ENCODE measurements at places on chromosomes 6 and 20. TPM values are rescaled to one million over a fixed set of nuclear protein-coding genes. Genes with fewer than 3 reads are reported as not detected.
A peak's percentile ranks its signal among the peaks of the same experiment; 100 is the strongest.

MYB gene
- 0.17 TPM for total RNA-seq

GSTA3 gene
- total RNA-seq, result not detected

TMC2 gene
- total RNA-seq, result not detected

PRPH2 gene
- not detected for total RNA-seq

KIF13A gene
- 27.9 TPM for total RNA-seq

DNAH8 gene
- total RNA-seq, result 0.03 TPM

KCNK16 gene
- total RNA-seq, result not detected

HSPA1L gene
- 2.2 TPM for total RNA-seq

DLK2 gene
- total RNA-seq, result 0.33 TPM

CD93 gene
- 4.1 TPM for total RNA-seq

PDE10A gene
- 7.2 TPM for total RNA-seq

C20orf144 gene
- total RNA-seq, result not detected

SRPK1 gene
- 69.4 TPM for total RNA-seq

C6orf15 gene
- not detected for total RNA-seq

TAAR1 gene
- not detected for total RNA-seq

HS3ST5 gene
- 1.1 TPM for total RNA-seq

DNA sequence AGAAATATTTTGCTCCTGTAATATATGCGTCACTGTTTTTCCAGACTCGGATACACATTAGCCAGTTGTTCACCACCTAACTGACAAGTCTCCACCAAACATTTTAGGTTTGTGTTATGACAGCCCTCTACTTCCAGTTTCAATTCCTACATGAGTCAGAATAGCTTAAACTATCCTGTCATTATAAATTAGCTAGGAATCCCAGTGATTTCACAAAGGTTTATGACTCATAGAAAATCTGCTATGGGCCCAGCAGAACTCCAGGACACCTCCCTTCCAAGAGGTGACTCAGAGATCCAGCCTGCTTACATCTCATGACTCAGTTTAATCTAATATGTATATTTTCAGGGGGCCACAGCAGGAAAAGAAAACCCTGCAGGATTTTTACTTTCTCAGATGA, 17.4 kb upstream of the PLCB4 start:
- no peaks in the 10 kb centered on the region for H3K4me1 ChIP-seq
- peak overlapping the region; percentile 4 for H3K27ac ChIP-seq
- peak; percentile 61 for DNase-seq
- no peak overlapping the region for H3K4me3 ChIP-seq
- no peaks in the 10 kb centered on the region for H3K27me3 ChIP-seq
- H3K36me3 ChIP-seq, result no peaks in the 10 kb centered on the region

DNA sequence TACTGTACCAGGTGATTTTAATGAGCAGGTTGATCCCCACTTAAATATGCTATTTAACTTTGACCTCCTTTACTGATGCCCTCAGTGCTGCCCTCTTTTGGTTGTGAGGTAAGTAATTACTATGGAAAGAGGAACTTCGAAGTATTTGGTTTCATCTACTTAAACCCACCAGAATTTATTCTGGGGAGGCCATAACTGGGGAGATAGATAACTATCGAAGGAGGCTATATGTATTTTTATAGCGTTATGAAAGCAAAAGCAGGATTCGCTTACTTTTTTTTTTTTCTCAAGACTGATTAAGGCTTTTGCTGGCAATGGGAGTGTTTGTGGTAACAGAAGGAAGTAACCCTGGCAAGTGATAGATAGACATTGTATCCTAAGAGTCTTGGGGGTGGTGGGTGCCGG, 168.9 kb upstream of the CENPW start:
- H3K27ac ChIP-seq, result no peak overlapping the region
- no peaks in the 10 kb centered on the region for H3K27me3 ChIP-seq
- H3K36me3 ChIP-seq, result no peaks in the 10 kb centered on the region
- H3K4me3 ChIP-seq, result no peak overlapping the region
- DNase-seq, result peak; percentile 37

- no peaks in the 10 kb centered on the region for H3K36me3 ChIP-seq
- no peak overlapping the region for H3K4me3 ChIP-seq
- H3K27ac ChIP-seq, result no peak overlapping the region
- H3K4me1 ChIP-seq, result no peaks in the 10 kb centered on the region
Measured at GRCh38 chr6:163620670-163621330, 206.3 kb downstream of the QKI start.

DNA sequence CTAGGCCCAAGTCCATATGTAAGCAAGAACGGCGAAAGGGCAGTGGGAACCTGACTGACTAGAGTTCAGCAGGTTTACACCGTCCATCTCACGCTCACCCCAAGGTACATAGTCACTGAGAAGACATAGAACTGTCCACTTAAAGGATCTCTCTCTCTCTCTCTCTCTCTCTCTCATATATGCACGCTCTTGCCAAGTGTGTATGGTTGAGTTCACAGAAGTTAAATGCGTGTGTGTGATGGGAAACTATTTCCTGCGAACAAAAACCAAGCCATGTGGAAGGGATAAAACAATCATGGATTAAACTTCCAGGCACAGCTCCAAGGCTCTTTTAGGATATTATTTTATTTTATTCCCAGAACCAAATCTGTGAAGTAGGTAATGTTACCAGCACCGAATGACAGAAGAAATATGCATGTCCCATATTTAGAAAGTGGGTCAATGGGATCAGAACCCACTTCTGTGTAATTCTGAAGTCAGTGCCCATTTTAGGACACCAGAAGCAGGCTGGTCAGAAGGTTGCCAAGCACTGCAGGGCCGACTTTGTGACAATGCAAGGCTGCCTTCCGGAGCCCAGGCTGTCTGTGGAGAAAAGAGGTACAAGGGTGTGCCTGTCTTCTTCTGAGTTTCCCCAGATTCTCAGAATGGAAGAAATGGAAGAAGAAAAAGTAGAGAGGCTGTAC, 49.2 kb upstream of the MAP7 start:
- no peak overlapping the region for H3K27ac ChIP-seq
- no peaks in the 10 kb centered on the region for H3K27me3 ChIP-seq
- no peak for DNase-seq
- no peak overlapping the region for H3K4me3 ChIP-seq

- no peaks in the 10 kb centered on the region for H3K27me3 ChIP-seq
- H3K27ac ChIP-seq, result no peak overlapping the region
- no peak for DNase-seq
- no peak overlapping the region for H3K4me3 ChIP-seq
Measured at GRCh38 chr6:73702444-73702843, 6.4 kb downstream of the CD109 start.

GRCh38 chr6:15672818-15673217, 10.0 kb upstream of the DTNBP1 start:
- peaks cover 20% of the 10 kb centered on the region for H3K4me1 ChIP-seq
- no peak for DNase-seq
- no peak overlapping the region for H3K4me3 ChIP-seq
- H3K27ac ChIP-seq, result no peak overlapping the region

- no peak overlapping the region for H3K27ac ChIP-seq
- peaks cover 11% of the 10 kb centered on the region for H3K4me1 ChIP-seq
- H3K36me3 ChIP-seq, result no peaks in the 10 kb centered on the region
- no peaks in the 10 kb centered on the region for H3K27me3 ChIP-seq
- no peak for DNase-seq
- H3K4me3 ChIP-seq, result no peak overlapping the region
Measured at GRCh38 chr6:25169553-25169952, 109.6 kb upstream of the CARMIL1 start.

- H3K27me3 ChIP-seq, result no peaks in the 10 kb centered on the region
- H3K27ac ChIP-seq, result no peak overlapping the region
- H3K36me3 ChIP-seq, result no peaks in the 10 kb centered on the region
- no peaks in the 10 kb centered on the region for H3K4me1 ChIP-seq
Measured at GRCh38 chr6:27757307-27757706, 154.9 kb downstream of the OR2B2 start.

DNA sequence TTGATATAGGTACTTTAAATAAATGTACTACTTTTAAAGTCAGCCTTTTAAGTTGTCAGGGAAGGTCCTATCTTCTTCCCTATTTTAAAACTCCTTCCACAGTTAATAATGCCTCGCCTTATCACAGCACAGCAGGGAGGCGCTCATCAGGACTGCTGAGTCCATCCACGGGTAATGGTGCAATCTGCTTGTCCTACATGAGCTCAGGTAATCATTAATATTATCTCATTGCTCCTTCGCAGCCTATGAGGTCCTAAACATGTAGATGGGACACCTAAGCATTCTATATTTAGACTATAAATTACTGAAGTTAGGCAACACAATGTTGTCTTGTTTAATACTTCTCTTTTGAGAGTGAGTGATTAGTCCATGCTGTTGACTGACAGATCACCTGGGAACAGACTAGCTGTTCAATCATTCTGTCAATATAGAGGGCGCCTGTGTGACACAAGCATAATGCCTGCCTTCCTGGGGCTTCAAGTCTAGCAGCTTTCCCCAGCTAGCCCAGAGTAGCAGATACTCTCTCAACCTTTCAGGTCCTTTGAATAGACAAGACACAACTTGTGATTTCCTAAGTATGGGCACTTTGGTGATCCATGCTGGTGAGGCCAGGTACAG, 91.0 kb downstream of the FYN start:
- H3K4me3 ChIP-seq, result no peak overlapping the region
- peaks cover 22% of the 10 kb centered on the region for H3K4me1 ChIP-seq
- DNase-seq, result peak; percentile 37
- H3K27ac ChIP-seq, result peak overlapping the region; percentile 84
- H3K36me3 ChIP-seq, result no peaks in the 10 kb centered on the region
- no peaks in the 10 kb centered on the region for H3K27me3 ChIP-seq

GRCh38 chr6:113078791-113079190, 731.7 kb downstream of the RFPL4B start:
- no peaks in the 10 kb centered on the region for H3K27me3 ChIP-seq
- no peaks in the 10 kb centered on the region for H3K36me3 ChIP-seq
- H3K4me3 ChIP-seq, result no peak overlapping the region
- no peak overlapping the region for H3K27ac ChIP-seq
- no peaks in the 10 kb centered on the region for H3K4me1 ChIP-seq

DNA sequence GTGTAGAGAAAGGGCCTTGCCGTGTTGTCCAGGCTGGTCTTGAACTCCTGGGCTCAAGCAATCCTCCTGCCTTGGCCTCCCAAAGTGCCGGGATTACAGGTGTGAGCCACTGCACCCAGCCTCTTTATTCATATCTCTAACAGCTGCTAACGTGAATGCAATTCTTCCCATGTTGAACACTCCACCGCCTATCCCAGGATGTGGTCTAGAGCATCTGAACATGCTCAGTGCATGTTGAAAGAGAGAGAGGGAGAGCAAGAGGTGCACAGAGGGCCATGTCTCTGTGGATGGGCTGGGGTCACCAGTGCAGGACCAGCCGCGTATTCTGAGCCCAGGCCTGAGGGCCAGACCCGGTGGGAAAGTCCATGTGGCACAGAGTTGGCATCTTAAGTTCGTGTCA, 12.8 kb downstream of the TUBB2A start:
- no peaks in the 10 kb centered on the region for H3K27me3 ChIP-seq
- H3K4me1 ChIP-seq, result no peaks in the 10 kb centered on the region

GRCh38 chr20:63789836-63790571, 41.1 kb downstream of the ZBTB46 start:
- no peak overlapping the region for H3K27ac ChIP-seq
- H3K27me3 ChIP-seq, result no peaks in the 10 kb centered on the region
- no peaks in the 10 kb centered on the region for H3K4me1 ChIP-seq
- H3K4me3 ChIP-seq, result no peak overlapping the region
- H3K36me3 ChIP-seq, result no peaks in the 10 kb centered on the region

DNA sequence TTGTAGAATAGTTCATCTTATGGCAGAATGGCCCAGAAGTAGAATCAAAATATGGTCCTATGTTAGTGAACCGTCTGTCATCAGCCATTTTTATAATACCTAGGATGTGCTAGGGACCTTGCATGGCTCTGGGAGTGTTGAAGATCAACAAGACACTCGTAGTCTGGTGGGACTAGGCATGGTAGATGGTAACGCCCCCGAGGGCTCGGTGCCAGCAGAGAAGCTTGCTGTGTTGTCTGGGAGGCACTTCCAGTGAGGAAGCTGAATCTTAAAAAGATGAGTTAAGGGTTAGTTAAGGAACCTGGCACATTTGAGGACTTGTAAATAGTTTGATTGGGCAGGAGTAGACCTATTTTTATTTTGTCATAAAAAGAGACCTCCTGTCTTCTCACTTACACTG, 82.4 kb downstream of the MAP3K4 start:
- no peaks in the 10 kb centered on the region for H3K36me3 ChIP-seq
- H3K4me3 ChIP-seq, result no peak overlapping the region
- H3K4me1 ChIP-seq, result peaks cover 2% of the 10 kb centered on the region
- no peak overlapping the region for H3K27ac ChIP-seq

DNA sequence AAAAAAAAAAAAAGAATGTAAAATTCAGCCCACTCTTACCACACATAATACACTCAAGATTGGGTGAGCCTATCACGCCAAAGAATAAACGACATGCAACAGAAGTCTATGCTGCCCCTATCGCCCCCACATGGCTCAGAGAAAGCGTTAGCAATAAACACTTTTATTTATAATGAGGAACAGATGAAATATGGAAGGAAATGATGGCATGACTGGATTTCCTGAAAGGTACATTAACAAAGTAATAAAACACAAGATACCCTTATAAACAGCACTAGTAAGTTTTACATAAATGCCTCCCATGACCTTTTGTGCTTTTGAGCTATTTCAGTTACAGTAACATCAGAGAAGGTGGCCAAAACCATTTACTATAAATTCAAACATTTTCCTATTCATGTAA, 71.4 kb upstream of the SCAF8 start:
- no peak overlapping the region for H3K4me3 ChIP-seq
- no peaks in the 10 kb centered on the region for H3K4me1 ChIP-seq
- H3K27ac ChIP-seq, result no peak overlapping the region
- DNase-seq, result no peak
- no peaks in the 10 kb centered on the region for H3K27me3 ChIP-seq
- H3K36me3 ChIP-seq, result no peaks in the 10 kb centered on the region

- no peaks in the 10 kb centered on the region for H3K27me3 ChIP-seq
- H3K27ac ChIP-seq, result no peak overlapping the region
- no peaks in the 10 kb centered on the region for H3K36me3 ChIP-seq
- DNase-seq, result no peak
Measured at GRCh38 chr6:149852180-149852579, 12.0 kb downstream of the LRP11 start.

DNA sequence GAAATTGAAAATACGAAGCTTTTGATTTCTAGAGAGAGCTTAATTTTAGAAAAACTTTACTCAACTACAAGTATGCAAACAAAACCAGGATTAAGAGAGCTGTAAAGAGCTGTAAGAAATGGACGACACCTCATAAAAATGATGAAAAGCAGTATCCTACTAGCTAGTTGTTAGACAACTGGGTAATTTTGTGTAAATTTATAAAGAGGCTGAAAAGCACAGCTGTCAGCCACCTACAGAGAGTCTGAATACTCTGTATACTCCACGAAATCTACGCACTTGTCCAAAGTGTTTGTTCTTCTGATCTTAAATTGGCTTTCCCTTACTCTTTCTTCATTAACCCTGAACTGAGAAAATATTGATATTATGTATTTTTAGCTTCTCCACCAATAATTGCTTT, 808.4 kb upstream of the EPHA7 start:
- H3K27me3 ChIP-seq, result no peaks in the 10 kb centered on the region
- no peaks in the 10 kb centered on the region for H3K36me3 ChIP-seq
- H3K27ac ChIP-seq, result no peak overlapping the region
- H3K4me3 ChIP-seq, result no peak overlapping the region
